ENCODE measurements at places on chromosomes 4 and X.

GRCh38 chr4:70930530-70931256 lies 28.5 kb downstream of the MOB1B start:
- no peak for DNase-seq

GRCh38 chr4:163673848-163674697 lies 179.6 kb downstream of the TMA16 start:
- DNase-seq: no peak

DNA sequence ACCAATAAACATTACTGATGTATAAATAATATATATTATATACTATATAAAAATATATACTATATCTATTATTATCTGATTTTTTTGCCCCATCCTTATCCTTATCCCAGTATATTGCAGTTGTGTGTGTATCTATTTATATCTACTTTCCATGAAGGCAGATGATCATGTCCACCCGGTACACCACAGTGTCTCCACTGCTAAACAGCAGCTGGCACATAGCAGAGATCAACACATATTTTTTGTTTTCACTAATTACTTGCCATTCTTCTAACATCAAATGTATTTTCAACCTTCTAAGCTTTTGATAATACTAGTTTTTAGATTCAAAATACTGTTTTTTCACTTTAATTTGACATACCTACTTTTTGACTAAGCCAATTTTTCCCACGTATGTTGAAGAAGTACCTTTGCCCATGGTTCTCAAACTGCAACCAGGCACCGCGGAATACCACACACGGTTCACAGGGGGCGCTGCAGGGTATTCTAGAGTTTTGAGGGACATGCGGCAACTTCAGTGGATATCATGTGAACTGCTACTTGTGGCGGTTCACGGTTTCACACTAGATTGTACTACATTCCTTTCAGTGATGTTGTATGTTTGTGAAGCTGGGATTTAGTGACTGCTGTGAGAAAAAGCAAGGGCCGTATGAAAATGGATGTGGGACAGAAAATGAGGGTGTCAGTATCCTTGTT lies 182.5 kb upstream of the NPY2R start:
- DNase-seq: no peak

GRCh38 chr4:30172416-30172815 lies 547.8 kb upstream of the PCDH7 start:
- DNase-seq: no peak

- no peak for DNase-seq
These were observed 2.9 kb downstream of the RAPGEF2 start for GRCh38 chr4:159105761-159106243.

DNA sequence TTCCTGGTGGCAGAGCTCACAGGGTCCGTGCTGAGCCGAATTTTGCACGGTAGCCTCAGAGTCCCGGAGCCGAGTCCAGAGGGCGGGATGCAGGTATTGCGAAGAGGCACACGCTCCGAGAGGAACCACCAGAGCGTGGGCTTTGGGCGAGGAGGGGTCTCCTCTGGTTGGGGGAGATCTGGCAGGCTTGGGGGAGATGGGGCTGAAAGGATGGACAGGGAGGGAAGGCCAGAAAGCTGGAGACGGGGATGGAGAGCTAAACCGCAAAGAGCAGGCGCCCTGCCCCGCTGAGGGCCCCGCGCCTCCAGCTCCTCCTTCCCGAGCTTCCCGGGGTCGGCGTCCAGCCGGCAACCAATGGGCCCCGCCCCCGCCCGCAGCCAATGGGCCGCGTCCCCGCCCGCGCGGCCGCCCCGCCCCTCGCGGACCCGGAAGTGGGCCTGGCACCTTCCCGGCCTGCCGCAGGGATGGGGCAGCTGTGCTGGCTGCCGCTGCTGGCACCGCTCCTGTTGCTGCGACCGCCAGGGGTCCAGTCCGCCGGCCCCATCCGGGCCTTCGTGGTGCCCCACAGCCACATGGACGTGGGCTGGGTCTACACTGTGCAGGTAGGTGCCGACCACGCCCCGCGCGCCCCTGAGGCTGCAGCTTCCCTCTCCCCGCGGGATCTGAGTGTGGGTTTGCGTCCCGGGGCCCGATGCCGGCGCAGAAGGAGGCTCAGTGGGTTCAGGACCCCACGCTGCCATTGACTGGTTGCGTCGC lies at the start of gene MAN2B2:
Gene MAN2B2, plus strand, starts transcription at position 443 of the 756 bp plus-strand sequence. Its CDS starts 22 bp downstream, at position 465.
- DNase-seq: peak; percentile 79

DNA sequence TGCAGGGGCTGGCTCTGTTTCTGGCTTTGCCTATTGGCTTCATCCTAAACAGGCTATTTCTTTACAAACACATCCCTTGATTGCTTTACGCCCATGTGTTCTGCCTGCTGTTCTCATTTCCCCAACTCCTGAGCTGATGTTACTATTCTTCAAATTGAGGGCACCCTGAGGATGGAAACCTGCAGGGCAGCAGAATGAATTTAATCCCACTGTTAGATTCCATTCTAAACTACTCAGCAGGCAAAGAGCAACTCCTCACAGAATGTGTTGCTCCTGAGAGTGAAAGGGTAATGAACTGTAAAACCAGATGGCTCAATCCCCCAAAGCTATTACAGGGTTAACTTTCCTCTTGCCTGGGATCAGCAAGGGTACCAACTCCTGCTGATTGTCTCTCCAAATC lies 75.7 kb downstream of the ANKRD50 start:
- DNase-seq: no peak

- DNase-seq: no peak
These were observed 67.3 kb downstream of the GLUD2 start for GRCh38 chrX:121114691-121115090.

DNA sequence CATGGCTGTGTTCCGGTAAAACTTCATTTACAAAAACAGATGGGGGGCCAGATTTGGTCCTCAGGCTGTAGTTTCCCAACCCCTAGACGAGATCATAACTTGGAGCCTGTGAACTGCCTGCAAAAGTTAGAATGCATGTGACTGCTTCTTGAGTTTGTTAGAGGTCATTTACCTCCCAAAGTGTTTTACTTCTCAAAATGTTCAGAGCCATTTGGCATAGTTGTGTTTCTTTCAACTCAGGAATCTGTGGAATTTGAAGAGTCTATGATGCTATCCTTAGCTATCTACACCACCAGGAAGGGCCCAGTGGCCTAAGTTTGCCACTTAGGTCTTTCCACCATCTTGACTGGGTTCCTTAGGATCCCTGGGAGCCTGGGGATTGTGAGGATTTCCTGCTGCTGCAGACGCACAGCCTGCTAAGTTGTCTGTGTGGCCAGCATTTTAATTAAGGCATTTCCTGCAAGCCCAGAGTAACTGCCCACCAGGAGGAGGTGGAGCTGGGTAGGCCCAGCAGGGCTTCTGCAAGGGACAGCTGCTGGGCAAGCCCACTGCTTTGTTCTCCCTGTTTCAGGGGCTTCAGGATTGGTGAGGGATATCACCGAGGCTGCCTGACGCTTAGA lies 53.1 kb downstream of the CCNI start:
- DNase-seq: no peak

DNA sequence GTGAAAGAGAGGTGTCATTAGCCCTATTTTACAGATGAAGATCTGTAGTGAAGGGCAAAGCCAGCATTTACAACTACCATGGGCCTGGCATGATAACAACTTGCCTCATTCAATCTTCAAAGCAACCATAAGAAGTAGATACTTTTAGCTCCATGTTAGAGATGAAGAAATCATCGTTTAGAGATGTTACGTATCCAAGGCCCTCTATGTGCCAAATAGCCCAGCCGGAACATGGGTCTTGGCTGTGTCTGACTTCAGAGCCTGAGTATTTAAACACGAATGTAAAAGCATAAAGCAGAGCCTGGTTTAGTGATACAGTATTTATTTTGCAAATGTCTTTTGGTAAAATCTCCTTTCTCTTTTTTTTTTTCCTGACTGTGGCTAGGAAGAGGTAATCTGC lies 197.1 kb downstream of the RASL11B start:
- DNase-seq: no peak

GRCh38 chr4:64230709-64231310 lies 178.4 kb downstream of the TECRL start:
- DNase-seq: no peak

DNA sequence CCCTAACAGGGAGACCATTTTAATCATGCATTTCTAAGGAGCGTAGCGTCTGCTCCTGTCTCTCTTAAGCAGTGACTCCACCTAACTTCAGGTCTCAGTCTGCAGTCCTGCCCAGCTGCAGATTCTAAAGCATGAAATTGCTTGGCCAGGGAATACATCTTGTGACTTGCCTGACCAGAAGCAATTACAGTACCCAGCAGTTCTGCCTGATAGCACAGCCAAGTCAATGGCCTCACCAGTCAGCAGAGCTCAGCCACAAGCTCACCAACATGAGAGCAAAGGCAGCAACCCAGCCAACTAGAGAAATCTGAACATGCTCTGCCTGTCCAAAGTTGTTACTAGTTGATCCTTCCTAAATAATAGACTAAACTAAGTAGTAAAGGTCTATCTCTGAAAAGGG lies 2011.9 kb upstream of the PCDH10 start:
- DNase-seq: no peak

DNA sequence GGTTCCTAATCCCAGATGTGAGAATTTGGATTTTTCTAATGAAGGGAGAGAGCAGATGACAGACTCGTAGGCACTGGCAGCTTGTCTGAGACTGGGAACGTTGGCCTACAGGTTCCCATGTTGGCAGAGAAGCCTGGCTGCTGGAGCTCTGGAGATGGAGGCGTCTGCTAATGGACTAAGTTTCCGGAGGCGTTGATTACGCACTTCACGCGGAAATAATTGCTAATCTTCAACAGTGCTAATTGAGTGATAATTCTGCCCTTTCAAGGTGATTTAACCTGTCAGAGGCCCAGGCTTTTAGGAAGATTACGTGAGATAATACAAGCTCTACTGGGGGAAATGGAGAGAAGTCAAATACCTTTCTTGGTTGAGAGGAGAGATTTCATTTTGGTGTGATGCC lies 77.4 kb downstream of the PSAPL1 start:
- no peak for DNase-seq

GRCh38 chr4:57550198-57550597 lies 440.0 kb upstream of the IGFBP7 start:
- no peak for DNase-seq

- no peak for DNase-seq
These were observed 663.9 kb downstream of the STPG2 start for GRCh38 chr4:97479388-97479787.

GRCh38 chr4:82217986-82218715 lies 155.6 kb downstream of the HNRNPD start:
- no peak for DNase-seq

DNA sequence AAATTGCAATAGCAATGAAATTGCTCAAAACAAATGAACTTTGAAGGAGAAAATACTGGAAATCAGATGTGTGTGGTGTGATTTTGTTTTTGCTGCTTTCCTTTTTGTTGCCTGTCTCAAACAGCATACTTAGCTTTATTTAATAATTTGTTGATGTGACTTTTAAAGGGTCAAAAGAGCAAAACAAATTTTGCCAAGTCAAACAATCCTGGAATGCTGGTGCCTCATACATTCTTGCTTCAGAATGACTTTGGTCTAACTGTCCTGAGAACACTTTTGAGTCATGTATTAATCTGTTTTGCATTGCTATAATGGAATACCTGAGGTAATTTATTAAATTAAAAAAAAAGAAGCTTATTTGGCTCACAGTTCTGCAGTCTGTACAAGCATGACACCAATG lies 3.4 kb downstream of the PF4V1 start:
- DNase-seq: no peak

DNA sequence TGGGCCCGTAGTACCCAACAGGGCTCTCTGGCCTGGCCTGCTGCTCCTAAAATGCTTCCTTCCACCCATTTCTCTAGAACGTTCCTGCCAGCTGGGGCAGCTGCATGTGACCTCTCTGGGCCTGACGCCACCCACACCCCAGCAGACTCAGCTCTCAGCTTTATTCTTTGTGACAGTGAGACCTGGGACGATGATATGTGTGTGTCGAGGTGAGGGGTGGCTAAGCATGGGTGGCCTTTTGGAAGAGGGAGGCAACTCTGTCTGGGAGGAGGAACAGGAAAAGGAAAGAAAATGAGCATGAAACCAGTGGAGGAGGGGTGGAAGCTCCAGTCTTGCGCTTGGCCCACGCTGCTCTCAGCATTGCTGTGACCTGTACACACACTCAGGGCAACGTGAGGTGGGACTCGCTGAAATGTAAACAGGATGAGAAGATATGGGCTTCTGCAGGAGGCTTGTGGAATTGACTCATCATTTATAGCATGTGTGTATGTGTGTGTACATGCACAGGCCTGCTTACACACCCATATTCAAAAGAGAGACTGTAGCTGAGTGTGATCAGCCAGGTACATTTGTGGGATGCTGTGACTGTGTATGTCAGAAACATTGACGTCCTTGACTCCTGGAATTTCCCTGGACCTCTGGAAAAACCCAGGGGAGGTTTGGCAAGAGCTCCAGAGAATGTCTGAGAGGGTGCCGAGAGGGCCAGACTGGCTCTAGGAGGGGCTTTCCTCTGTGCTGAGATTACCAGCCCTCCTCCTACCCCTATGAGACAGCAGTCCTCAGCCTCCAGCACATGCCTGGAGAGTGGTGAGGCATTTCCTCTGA lies 137.9 kb downstream of the PJA1 start:
- no peak for DNase-seq

DNA sequence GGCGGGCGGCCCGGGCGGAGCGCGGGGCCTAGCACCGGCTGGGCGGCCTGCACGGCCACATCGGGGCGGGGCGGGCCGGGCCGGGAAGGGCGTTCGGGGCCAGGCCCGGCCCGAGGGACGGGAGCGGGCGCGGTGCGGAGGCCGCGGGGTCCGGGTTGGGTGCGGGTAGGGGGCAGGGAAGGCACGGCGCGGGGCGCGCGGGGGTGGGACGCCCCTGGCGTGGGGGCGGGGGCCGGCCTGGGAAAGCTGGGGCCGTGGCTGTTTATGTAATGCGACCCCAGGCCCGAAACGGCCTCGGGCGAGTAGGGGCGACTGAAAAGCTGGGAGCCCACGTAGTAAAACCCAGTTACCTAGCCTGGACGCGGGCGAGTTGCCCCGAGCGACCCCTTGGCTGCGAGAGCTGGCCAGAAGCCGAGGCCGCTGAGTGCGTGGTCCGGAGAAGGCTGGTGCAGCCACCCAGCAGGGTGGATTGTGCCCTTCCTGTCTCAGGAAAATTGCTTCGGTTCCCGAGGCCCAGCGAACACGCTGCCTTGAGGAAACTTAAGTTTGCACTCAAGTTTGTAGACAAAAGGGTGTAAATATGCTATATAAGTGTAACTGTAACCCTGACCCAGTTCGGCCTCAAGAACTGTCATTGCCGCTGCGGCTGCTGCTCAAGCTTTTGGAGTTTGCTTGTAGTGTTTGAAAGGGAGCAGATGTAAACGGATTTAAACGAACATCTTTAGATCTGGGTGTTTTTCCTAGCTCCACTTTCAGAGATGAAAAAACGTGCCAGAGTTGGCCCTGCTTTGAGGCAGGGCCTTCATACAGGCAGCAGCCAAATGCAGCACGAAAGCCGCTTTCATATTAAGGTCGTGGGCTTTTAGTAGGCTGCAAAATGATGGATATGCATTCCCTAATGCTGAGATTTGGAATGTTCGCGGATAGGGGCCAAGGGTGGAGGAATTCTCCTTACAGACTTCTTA lies 674 bp downstream of the SEC24B start:
- peak; percentile 32 for DNase-seq

GRCh38 chr4:41418444-41418843 lies 119.5 kb upstream of the LIMCH1 start:
- no peak for DNase-seq

DNA sequence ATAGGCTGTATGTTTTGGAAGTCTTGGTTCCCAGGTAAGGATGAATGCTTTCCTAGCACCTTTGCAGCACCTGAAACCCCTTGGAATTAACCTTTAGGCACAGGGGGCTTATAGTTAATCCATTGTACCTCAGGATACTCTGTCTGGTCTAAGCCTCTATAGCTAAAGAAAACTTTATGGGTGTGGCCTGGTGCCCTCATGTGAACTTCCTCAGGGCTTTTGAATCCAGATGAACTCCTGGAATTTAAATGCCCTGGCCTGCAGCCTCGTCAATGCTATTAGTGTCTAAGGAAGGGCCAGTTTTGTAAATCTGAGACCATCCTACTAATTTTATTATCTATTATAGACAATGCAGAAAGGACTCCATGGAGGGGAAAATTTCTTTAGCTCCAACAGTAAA lies 33.8 kb downstream of the IRS4 start:
- DNase-seq: no peak
